Stimulated activated CD4-positive, alpha-beta T cell treated with anti-CD3 and anti-CD28 coated beads, Interleukin-15, amount 100 ng/mL, for 24 hours (primary cell): ENCODE measurements at places on chromosomes 12 and 14.

GRCh38 chr12:130119241-130119861 lies 42.9 kb upstream of the FZD10 start:
- no peak for DNase-seq

GRCh38 chr12:490260-490659 lies 30.5 kb downstream of the B4GALNT3 start:
- no peak for DNase-seq

- no peak for DNase-seq
Observed at GRCh38 chr14:75334549-75335051, 56.0 kb downstream of the FOS start.

DNA sequence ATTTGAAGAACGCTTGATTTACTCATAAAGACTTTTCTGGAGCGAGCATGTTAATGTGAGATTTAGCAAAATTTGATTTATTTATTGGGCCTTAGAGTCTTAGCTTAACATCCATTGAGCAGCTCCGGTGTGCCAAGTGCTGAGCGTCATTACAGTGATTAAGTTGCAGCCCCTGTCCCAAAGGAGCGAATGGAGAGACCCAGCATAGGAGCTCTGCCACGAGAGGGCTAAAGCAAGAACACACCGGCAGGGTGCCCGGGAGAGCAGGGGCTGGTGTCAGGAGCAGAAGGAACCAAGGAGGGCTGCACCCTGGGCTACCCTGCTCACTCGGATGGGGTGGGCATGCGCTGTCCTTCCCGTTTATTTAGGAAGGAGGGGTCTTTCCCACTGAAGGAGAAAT lies 50.6 kb downstream of the PPP2R5C start:
- DNase-seq, result peak; percentile 26

- no peak for DNase-seq
Observed at GRCh38 chr14:66634876-66635275, 126.9 kb downstream of the GPHN start.

GRCh38 chr12:25187781-25188180 lies 7.2 kb downstream of the DNAI7 start:
- no peak for DNase-seq

DNA sequence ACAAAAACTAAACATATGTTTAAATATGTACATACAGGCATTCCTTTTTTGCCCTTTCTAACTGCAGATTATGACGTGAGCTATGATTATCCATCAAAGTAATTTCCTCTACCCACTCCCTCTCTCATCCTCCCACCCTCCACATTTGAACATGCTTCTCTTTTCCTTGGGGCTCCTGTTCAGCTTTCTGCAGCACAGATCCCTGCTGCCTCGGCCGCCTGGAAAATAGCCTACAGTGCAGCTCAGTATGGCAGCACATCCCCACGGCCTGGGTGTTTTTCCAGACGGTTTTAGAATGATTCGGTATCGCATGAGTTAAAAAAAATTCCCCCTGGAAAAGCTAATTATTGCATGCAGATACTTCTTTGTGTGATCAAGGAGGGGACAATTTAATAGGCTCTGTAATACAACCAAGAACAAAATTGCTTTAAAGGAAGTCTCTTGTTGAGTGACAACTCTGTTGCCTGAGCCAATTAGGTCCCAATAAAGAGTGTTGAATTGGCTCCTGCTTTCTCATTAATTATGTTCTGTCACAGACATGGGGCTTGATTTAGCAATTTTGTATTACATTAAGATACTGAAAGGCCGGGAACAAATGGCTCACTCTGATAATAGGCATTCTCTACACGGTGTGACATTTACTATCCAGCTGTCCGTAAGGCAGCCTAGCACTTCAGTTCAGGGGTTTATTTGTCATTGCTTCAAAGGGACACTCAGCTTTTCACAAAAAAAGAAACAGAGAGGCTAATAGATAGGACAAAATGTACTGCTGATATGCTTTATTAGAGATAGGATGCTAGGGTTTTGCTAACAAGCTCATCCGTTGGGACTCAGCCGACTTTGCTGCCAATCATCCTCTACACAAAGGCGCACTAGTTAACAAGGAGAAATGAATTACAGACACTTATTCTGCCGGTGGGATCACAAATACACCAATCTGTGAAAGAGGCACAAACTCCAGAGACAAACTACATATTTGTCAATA lies 285.8 kb upstream of the G2E3 start:
- DNase-seq, result no peak

DNA sequence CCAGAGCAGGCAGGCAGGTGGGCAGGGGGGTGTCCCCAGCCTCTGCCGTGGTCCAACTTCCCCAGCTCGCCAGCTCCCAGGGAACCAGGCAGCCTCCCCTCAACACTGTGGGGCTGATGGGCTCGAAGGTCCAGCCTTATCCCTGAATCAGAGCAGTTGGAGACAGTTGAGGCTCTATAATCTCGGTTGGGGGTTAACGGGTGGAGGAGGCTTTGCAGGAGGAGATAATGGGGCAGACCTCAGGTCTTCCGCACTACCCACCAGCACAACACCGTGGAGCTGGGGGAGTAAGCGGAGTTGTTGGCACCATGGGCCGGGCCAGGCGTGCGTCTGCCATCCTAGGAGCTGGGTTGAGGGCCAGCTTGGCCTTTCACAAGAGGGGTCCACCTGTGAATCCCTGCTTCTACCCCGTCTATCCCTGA lies 13.9 kb upstream of the HDAC7 start:
- DNase-seq, result no peak

- peak; percentile 7 for DNase-seq
Observed at GRCh38 chr12:47033789-47034555, 45.4 kb upstream of the PCED1B start.

DNA sequence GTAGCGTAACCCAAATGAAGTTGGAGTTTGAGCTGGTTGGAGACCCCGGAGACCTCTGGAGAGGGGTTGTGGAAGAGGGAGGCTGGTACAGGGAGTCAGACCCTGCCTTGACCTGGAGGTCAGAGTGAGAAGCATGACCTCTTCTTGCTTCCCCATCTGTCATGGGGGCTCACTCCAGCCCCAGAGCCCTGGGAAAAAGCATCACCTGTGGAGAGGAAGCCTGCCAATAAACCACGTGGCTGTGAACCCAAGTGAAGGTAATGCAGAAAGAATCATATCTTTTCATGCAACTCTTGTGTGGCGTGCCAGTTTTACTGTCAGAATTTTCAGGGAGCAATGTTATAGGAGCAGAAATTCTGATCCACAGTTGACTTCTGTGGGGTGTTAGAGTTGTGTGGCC lies 178.5 kb upstream of the PRICKLE1 start:
- DNase-seq, result no peak

GRCh38 chr14:80705241-80705980 lies 236.1 kb downstream of the CEP128 start:
- no peak for DNase-seq

GRCh38 chr14:100605230-100605629 lies 18.0 kb upstream of the BEGAIN start:
- no peak for DNase-seq

- DNase-seq, result no peak
Observed at GRCh38 chr14:98633380-98633779, 638.6 kb downstream of the BCL11B start.

GRCh38 chr14:32593290-32593942 lies 264.3 kb downstream of the AKAP6 start:
- no peak for DNase-seq

GRCh38 chr12:59627582-59627981 lies 31.8 kb downstream of the SLC16A7 start:
- DNase-seq, result no peak

DNA sequence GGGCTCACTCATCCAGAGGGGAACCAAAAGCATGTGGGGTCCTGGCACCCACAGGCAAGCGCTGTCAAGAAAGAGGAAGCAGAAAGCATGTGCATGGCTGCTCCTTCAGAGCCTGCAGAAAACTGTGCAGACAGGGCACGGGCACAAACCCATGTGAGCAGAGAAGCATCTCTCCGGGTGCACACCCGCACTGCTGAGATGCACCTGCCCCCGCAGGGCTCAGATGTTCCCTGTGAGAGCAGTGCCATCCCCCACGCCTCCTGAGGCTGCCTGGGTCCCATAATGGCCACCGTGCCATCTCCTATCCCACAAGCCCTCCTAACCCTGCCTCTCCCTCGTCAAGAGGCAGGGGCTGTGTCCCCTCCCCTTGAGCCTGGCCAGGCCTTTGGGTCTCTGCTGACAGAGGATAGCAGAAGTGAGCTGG lies 32.3 kb upstream of the INF2 start:
- no peak for DNase-seq

GRCh38 chr14:37275963-37276362 lies 78.2 kb downstream of the MIPOL1 start:
- DNase-seq, result no peak

DNA sequence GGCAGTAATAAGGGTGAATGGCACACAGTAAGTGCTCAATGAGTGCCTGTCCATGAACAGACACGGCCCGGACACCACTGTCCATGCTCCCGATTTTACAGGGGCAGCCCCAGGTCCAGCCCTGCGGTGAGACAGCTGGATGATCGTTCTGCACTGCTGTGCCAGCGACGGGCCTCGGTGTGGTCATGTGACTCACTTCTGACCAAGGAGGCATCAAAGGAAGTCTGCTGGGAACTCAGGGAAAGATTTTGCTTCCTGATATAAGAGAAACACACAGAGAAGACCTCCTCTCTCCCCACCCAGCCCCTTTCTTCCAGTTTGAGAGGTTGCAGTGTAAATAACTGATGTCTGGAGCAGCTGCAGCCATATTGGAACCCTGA lies 126.6 kb downstream of the SCARB1 start:
- no peak for DNase-seq

DNA sequence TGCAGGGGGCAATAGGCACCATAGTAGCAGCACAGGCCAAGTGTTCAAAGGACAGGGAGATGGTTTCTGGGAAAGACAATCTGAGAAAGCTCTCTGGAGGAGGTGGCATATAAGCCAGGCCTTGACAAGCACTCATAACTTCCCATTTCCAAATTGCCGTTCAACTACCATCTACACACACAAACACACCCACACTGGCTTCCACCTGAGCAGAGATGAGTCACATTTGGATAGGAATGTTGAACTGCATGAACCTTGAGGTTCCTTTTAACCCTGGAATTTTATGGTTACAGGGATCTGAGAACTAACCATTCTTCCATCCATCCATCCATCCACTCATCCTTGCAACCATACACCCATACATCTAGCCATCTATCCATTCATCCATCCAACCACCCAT lies 86.6 kb downstream of the KSR2 start:
- DNase-seq, result no peak

GRCh38 chr12:126949558-126949957 lies 1317.4 kb upstream of the TMEM132C start:
- DNase-seq, result no peak

DNA sequence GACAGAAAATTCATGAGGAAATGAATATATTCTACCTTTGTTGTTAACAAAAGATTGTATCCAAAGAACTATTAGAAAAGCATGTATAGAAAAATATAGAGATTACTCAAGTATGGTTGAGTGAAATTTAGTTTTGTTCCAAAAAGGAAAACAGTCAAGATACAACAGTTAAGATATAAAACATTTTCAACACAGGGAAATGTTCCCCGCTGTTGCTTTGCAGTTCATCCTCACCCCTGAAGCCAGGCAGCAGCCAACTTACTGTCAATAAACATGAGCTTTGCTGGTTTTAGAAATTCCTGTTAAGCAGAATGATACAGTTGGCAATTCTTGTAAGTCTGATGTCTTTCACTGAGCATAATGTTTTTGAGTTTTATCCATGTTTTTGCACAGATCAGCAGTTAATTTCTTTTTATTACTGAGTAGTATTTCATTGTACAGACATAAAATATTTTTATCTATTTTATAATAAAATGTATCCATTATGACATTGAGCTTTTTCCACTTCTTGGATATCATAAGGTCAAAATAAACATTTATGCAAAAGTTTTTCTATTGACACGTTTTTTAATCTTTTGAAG lies 1.2 kb upstream of the CLEC2B start:
- DNase-seq, result peak; percentile 6
